ENCODE measurements at places on chromosomes 1 and 21.

- DNase-seq: no peak
These were observed 10.4 kb downstream of the LGALS8 start for GRCh38 chr1:236534151-236534651.

GRCh38 chr21:41812679-41813078 lies 45.8 kb upstream of the RIPK4 start:
- no peak for DNase-seq

- DNase-seq: no peak
These were observed 1.7 kb downstream of the COL8A2 start for GRCh38 chr1:36123356-36123755.

GRCh38 chr1:25255706-25256577 lies 8.7 kb upstream of the RSRP1 start:
- no peak for DNase-seq

DNA sequence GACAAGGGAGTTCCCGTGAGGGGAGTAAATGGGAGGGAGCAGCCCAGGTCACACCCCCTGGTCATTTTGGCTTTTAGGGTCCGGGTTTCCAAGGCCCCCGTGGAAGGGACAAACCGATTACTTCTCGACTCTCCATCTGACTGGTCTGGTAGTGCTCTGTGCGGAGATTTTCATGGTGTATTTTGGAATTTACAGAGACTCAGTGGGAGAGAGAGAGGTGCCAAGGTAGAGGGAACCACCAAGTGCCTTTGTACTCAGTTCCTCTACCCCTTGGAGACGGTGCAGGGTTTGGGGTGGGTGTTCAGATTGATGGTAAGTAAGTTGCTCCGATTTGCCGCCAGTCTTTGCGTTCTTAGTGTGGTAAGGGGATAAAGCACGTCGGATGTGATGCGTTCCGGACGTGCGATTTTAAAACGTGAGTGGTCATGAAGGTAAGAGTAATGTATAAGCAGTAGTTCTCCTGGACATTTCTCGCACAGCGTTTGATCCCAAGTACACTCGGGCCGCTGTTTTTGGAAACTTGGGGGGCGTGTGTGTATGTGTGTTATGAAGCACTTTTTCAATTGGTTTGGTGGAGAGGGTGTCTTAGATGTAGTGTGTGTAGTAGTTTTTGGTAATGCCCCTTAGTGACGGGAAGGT lies 682 bp downstream of the SUCO start:
- DNase-seq: no peak

DNA sequence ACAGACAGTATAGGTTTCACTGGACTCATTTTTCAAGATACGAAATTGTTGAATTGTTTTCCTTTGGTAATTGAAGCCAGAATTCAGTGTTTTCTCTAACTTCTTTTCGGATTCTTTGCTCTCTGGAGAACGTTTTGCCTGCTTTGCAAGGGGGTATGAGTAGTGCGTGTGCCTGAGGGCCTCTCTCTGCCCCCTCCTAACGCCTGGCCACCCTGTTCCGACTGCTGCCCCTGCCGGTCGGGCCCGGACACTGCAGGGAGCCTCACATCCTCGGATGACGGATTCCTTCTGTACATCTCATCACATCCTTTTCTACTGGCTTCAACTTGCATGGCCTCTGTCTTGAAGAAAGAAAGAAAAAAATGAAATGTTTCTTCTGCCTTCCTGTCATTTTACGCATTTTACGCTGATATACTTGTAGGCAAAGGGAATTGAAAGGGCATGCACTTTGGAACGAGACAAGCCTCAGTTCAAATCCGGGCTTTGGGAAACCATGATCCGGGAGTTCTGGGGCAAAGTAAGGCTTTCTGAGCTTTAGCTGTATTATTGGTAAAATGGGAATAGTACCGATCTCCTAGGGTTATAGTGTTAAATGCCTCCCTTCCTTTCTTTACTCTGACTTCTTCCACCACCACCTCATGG lies 65.1 kb downstream of the DISC1 start:
- DNase-seq: no peak

DNA sequence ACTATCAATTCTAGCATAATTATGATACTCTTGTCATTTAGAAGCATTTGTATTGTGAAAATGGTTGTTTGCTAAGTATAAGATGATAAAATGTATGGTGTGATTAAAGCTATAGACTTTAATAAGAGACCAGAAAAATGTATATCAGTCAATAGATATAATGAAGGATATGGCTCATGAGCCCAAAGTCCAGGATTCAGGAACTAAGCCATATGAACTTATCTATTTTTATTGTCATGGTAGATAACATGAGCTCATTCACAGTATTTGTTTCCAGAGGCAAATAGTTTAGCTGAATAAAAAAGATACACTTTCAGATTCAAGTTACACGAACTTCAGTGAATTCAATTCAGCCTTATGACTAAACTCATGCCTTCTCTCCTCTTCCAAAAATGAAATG lies 32.7 kb downstream of the PRDX6 start:
- DNase-seq: no peak

DNA sequence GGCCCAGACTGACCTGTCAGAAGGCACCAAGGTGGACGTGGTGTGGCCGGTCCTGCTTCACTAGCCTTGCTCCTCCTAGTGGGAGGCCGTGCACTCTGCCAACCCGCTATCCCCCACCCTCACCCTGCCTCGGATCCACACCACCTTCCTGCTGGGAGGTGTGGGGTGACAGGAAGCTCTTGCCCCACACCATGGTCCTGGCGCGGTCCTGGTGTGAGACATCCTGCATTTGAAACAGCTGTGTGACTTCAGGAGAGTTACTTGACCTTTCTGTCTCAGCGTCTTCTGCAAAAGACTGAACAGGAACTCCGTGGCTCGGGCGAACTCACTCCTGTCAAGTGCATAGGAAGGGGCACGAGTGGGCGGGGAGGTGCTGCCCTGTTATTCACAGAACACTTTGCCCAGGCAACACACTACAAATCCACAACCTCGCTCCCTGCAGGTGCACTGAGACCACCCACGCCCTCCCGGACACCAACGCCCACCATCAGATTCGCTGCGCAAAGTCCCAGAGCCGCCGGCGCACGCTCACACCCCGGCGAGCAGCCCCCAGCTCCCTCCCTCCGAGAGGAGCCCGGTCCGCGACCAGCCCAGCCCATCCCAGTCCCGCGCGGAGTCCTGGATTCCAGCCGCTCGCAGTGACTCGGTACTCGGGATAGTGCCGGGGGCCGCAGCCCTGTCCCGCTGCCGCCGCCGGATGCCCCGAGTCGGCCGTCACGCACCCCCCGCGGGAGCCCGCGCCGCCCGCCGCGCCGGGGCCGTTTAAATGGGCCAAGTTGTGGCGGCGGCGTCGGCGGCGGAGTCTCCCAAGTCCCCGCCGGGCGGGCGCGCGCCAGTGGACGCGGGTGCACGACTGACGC lies at the start of gene SAMD11:
Gene SAMD11 (plus strand): TSS at position 793 of the 860 bp plus-strand sequence. CDS start 509 bp downstream, outside the sequence.
- DNase-seq: peak; percentile 90

DNA sequence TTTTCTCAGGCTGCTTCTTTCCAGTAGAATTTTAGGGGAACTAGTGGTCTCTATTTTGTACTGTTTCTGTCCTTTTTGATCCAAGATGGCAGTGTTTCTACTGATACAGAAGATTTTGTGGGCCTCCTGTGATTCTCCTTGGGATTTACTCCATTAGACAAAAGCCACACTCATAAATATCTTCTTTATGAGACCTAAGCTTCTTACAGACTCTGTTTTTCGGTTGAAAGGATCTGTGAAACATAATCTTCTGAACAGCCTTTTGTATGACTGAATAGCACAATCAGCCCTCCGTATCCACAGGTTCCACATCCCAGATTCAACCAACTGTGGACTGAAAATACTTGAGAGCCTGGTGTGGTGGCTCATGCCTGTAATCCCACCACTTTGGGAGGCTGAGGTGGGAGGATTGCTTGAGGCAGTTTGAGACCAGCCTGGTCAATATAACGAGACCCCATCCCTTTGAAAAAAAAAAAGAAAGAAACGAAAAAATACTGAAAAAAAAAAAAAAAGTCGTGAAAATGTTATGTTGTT lies 10.8 kb upstream of the PSMD4 start:
- no peak for DNase-seq

DNA sequence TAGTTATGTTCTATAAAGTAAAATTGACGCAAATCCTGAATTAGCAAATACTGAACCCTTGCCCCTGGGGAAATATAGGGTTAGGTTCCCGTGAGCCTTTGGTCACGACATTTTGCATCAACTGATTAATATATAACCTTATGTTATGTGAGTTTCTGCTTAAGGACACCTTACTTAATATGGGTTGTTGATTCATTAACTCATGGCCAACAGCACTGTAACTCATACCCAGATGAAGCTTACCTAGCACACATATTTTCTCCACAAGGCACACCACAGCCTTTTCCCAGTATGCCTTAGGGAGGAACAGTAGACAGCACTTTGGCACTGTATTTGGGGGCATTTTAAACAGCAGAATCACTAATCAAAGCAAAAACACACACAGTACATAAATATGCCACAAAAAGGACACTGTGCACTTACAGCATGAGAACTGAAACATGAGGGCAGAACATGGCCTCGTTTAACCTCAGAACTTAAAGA lies 15.1 kb downstream of the INAVA start:
- no peak for DNase-seq

DNA sequence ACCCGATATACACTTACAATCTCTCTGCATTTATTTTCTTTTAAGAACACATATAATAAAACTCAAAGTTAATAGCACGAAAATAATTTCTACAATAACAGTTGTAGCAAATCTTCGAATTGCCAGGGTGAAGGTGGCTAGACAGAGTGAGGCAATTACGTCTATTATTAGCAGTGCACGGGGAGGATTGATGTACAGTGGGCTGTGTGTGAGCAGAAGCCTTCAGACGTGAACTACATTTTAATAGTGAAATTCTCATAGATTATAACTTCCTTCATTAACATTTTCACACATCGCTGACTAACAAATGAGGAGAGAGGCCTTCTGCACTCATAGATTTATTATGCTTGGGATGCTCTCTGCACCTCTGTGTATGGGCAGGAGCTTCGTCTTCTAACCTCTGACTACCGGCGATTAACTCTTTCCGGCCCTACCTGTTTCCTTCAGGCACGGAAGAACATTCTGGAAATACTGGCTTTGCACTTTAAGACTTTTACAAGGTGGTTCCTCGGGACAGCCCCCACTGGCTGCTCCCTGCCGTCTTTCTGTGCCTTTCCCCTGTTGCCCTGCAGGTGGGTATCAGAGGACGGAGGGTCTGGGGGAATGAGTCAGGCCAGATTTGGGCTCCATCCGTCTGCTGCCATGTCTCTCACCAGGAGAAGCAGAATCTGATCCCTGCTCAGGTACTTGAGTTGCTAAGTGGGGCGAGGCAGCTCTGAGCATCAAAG lies 200.5 kb downstream of the CAMTA1 start:
- no peak for DNase-seq

GRCh38 chr1:1986451-1987141 lies 17.0 kb downstream of the CFAP74 start:
- no peak for DNase-seq

GRCh38 chr1:12754738-12755137 lies 8.7 kb downstream of the CFAP107 start:
- DNase-seq: no peak

GRCh38 chr1:101898137-101898536 lies 98.6 kb downstream of the OLFM3 start:
- DNase-seq: no peak

- DNase-seq: no peak
These were observed 24.7 kb upstream of the FCGR2A start for GRCh38 chr1:161480381-161481035.

GRCh38 chr1:2791027-2791760 lies 10.3 kb downstream of the TTC34 start:
- DNase-seq: no peak

DNA sequence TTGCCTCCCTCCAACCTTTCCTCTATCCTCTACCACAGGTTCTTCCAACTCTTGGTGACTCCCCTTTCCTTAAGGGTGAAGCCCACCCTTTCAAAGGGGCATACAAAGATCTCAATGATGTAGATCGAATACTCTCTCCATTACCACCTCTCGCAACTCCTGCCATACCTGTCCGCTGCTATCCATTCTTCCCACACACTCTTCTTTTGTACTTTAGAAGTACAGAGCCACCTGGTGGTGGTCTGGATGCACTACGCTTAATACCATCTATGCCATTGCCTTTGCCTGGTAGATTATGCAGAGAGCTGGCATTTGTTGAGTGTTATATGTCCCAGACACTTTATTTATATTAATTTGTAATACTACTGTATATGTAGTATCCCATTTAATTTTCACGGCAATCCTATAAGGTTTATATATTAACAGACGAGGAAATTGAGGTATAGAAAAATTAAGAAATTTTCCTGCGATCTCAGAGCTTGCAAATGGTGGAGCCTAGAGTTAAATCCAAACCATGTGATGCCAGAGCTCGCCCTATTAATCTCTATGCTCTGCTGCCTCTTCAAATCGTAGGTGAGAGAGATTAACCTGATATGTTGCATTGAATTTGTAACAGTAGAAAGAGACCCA lies 22.9 kb downstream of the TSHB start:
- peak; percentile 67 for DNase-seq

DNA sequence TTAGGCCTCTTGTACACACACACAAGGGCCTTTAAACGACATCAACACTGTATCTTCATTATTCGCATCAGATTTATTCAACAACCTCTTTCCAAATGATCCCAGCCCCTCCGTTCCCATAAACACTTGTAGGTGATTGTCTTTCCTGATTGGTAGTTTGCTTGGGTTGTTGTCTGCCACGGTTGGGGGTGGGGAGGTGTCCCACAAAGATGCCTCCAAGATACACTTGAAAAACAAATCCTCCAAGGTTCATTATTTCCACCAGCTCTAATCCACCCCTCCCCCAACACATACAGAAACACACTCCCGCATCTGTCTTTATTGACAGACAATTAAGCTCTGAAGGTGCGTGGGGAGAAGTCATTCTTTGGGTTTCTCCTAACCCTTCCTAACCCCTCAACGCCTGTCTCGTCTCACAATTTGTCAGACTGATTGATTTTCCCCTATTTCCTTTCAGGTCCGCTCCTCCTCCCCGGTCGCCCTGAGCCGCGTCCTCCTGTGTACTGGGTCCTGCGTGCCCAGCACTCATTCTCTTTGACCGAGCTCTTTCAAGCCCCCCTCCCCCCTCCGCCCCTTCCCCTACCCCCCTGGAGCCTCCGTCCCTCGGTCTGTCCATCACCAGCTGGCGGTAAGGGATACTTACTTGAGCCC lies 1.4 kb downstream of the WDR26 start:
- DNase-seq: no peak

DNA sequence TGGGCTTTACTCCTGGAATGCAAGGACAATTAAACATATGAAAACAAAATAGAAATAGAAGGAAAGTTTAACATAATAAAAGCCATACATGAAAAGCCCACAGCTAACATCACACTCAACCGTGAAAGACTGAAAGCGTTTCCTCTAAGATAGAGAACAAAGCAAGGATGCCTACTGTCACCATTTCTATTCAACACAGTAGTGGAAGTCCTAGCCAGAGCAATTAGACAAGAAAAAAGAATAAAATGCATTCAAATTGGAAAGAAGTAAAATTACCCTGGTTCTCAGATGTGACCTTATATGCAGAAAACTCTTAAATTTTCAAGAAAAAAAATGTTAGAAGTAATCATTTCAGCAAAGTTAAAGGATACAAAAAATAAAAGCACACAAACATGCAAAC lies 34.0 kb downstream of the ZNF644 start:
- no peak for DNase-seq

DNA sequence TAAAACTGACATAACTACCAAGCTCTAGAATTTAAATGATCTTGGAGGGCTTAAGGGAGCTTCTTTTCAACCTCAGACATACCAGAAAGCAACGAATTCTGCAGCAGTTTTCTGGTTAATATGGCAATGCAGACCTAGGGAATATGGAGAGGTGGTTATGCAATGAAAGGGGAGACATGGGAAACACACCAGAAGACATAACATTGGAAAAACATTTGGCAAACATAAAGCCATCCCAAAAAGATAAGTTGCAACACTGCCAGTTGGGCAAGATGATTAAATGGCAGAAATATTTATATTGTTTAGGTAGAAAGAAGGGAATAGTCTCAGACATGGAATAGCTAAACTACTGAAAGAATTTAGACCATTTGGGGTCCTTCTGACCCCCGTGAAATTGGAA lies 104.5 kb downstream of the KCNJ6 start:
- no peak for DNase-seq
